ENCODE measurements at places on chromosomes 3 and 15.

GRCh38 chr3:151362751-151363174 lies 21.8 kb downstream of the P2RY12 start:
- no peak for DNase-seq

DNA sequence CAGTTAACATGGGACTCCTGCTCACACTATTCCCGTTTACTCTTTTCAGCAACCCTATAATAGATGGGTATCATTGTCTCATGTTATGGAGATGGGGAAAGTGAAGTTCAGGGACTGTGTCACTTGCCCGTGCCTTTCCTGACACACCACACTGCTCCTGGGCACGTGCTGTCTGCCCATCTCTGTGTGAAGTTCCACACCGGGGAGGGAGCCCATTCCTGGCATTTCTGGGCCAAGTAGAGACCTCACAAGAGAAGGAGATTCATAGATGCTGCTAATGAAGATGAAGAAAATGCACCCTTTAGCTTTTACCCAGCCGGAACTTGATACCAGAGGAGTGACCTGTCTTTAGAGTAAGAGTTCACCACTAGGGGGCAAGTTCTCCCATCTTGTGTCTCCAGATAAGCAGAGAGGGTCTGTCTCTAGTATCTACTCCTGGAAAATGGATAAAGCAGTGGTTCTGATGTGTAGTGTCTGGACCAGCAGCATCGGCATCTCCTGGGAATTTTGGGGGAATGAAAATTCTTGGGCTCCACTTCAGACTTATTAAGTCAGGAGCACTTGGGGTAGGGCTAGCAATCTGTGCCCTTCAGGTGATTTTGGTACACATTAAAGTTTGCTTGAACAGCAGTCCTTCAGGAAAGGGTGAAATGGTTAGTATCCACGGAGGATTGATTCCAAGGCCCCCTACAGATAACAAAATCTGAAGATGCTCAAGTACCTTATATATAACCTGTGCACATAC lies 2.0 kb upstream of the TOPBP1 start:
- DNase-seq: peak; percentile 82

DNA sequence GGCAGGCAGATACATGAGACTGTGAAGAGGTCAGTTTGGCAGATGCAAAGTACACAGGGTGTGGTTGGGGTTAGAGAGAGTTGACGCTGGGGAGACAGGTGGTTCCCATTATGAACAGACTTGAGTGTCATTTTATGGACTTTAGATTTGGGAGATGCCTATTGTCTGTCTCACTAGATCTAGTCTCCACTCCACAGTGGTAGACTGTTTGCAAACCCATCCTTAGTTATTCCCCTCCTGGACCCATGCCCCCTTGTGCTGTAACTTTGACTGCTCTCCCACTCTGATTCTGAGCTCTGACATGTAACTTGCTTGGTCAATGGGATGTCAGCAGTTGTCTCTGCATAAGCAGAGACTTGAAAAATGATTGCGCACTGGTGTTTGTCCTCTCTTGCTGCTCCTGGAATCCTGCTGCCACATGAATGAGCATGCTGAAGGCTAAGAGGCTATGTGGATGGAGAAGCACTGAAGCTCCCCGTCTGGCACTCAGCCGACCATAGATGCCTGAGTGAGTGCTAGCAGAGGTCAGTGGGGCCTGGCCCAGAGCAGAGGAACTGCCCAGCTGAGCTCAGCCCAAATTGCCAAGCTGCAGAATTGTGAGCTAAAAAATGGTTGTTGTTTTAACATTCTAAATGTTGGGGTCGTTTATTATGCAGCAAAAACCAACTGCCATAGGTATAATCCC lies 88.2 kb downstream of the FAM43A start:
- DNase-seq: no peak

- no peak for DNase-seq
These were observed 32.7 kb upstream of the RASGRP1 start for GRCh38 chr15:38597219-38597800.

- no peak for DNase-seq
These were observed 705.9 kb downstream of the PDCD6IP start for GRCh38 chr3:34504366-34504765.

DNA sequence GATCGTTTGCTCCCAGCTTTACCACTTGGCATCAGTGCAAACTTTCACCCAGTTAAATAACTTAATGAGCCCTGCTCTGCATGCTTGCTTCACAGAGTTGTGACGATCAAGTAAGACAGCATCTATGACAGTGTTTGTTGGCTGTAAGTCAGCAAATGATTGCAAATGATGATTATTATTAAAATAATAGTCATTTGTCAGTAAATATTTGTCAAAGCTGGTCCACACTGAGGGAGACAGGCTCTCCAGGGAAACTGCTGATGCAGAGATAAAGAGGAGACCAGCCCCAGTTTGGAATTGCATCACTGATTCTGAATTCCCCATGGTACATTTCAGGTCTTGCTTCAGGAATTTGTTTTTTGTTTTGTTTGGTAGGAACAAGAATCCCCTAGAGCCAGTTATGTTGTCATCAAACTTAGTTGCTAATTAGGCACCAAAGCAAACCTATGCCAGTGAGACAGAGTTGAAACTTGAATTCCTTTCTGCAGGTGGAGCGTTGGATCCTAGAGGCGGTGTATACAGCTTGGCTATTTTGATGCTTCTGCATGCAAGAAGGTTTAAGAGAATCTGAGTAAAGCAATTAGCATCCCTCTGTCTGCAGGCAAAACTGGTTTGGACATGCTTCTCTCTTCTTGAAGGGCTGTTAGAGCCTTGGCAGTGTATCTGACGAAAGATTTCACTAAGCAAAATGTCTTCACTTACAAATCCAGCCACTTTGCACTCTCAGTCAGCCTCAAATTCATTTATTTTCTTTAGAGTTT lies 338.6 kb upstream of the TPRG1 start:
- DNase-seq: no peak

DNA sequence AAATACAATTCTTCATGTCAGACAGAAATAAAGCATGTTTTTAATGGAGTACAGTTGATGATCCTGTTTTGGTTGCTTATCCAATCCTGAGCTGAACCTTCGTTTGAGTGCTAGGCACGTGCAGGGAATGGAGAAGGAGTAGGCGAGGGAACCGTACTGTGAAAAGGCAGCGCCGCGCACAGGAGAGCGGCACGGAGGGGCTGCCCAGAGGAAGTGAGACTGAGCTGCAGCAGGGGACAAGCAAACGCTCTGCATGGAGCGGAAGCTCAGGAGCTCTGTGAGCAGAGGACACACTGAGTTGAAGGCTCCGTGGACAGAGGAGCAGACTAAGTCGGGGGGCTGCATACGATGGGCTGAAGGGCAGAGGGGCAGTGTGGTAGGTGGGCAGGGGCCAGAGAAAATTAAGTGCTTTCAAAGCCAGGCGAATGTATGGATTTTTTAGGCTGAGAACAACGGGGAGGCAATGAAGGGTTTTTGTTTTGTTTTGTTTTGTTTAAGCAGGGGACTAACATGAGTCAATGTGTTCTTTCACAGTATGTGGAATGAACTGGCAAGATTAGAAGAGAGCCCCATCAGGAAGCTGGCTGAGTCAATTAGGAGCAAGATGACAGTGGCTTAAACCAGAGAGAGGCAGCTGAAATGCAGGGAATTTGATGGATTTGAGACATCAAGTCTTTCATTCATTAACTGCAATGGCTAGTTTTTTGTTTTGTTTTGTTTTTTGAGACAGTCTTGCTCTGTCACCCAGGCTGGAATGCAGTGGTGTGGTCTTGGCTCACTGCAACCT lies 23.8 kb upstream of the TM2D3 start:
- DNase-seq: peak; percentile 71

- peak; percentile 11 for DNase-seq
These were observed 472.8 kb downstream of the SHQ1 start for GRCh38 chr3:72375237-72376076.

GRCh38 chr3:25262322-25262721 lies 165.7 kb upstream of the RARB start:
- DNase-seq: no peak

- peak; percentile 53 for DNase-seq
These were observed 1.1 kb downstream of the ABHD14A start for GRCh38 chr3:51975852-51976549.

DNA sequence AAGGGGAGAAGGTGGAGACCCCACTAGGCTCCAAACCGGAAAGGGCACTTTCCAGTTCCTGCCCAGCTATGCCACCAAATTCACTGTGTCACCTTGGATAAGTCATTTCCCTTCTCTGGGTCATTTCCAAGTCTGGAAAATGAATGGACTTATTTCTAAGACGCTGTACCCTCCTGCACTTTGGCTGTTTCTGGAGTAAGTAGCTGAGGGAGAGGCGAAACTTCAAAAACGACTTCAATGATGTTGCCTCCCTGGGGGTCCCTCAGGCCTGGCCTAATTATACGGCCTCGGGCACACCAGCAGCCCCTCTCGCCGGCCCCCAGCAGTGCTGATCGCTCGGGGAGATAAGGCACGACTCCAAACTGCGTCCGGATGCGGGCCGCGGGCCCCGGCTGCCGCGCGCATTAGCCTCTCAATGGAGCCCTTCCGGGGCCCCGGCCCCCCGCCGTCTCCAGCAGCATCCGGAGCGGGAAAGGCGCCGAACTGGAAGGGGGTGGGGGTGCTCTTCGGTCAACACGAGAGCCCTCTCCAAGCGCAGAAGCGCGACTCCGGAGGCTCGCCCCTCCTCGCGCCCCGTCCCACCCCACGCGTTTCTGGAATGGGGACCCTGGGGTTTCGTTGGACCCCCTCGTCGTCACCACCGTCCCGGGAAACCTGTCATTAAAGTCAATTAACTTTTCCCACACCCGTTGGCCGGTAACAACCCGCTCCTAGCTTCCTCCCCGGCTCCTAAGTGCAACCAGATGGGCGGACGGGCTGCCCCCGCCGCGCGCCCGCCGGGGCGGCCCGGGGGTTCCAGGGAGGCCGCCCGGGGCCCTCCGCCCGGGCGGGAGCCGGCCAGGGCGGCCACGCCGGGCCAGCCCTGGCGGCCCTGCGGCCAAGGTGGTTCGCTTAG lies 4.8 kb downstream of the HES1 start:
- DNase-seq: no peak

GRCh38 chr3:179196098-179196497 lies 47.9 kb downstream of the PIK3CA start:
- DNase-seq: peak; percentile 62

DNA sequence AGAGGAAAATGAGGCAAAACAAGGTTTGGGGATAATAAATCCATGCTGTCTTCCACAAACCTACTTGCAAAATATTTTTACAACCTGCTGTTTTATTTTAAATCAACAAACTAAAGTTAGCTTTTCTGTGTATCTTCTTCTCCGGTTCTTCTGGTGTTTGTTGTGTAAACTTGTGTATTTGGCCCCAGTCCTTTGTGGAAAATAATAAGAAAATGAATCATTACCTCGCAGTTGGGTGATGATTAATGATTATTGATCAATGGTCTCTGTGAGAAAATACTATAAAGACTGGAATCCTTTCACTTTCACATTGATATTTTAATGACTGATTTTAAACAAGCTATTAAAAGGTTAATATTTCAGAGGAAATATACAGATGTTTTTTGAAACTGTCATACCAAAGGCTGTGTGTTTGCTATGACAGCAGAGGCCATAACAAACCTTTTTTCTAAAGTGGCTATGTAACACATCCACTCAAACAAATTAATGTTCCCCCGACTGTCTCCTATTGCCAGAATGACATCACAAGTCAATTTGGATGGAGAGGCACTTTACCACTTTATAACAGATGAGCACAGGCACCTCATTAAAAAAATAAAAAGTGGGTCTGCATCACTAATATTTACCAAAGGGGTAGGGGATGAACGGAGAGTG lies 152.5 kb downstream of the MEX3B start:
- DNase-seq: no peak

DNA sequence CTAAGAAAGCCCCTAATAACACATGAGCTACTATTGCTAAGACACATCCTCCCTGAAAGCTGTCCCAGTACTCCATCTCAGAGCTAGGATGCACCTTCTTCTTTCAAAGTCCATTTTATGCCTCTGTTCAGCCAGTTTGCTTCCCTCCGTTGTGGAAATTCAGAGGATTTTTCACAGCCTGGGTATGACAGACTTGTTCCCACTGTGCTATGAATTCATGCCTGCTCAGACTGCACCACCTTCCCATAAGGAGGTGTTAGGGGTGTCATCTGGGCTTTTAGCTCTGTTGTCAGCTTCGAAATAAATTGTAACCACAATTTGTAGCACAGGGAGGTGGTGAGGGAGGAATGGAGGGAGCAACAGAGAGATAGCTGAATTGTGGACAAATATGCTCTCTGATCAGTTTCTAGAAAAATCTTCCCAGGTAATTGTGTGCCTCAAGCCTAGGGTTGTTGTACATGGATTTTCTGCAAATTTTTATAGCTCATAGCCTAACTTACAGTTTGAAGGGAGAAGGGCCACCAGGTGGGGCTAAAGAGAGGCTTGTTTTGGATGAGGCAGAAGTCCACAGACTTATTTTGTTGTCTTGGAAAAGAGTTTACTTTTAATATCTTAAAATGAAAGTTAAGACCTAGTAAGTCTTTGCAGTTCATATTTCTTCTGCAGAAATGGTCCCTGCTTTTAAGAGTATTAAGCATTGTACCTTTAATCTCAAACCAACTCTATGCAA lies 462.0 kb downstream of the PDCD6IP start:
- peak; percentile 61 for DNase-seq

DNA sequence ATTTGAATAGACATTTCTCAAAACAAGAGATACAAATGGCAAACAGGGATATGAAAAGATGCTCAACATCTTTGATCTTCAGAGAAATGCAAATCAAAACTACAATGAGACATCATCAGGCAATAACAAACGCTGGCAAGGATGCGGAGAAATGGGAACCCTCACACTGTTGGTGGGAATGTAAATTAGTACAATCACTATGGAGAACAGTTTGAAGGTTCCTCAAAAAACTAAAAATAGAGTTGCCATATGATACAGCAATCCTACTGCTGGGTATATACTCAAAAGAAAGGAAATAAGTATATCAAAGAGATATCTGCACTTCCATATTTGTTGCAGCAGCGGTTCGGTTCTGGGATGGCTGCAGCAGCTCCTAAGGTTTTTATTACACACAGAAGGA lies 16.8 kb upstream of the LARS2 start:
- DNase-seq: no peak

DNA sequence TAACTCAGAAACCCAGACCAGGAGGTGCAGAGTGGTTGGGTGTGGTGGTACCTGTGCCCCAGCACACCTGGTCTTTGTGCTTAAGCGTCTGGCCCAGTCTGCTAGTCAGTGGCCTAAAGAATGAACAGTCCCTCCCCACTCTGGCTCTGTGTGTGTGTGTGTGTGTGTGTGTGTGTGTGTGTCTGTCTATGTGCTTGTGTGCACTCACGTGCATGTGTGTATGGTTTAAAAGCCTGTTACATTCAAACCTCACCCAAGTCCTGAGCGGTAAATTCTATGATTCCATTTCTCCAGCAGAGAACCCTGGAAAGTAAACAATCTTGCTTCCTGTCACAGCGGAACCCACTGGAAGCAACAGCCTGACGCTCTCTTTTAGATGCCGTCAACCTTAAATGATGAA lies 34.2 kb downstream of the EDEM1 start:
- no peak for DNase-seq

Data from GM12865 (cell line).